ENCODE measurements at places on chromosomes 12 and 14. TPM values are rescaled to one million over a fixed set of nuclear protein-coding genes. Genes with fewer than 3 reads are reported as not detected.

PPFIBP1 gene
- 43.4 TPM for total RNA-seq

NEMF gene
- 61.2 TPM for total RNA-seq

RIN3 gene
- total RNA-seq, result 0.85 TPM

GRCh38 chr12:121792607-121793439, 665 bp downstream of the RHOF start:
- no peak for DNase-seq

DNA sequence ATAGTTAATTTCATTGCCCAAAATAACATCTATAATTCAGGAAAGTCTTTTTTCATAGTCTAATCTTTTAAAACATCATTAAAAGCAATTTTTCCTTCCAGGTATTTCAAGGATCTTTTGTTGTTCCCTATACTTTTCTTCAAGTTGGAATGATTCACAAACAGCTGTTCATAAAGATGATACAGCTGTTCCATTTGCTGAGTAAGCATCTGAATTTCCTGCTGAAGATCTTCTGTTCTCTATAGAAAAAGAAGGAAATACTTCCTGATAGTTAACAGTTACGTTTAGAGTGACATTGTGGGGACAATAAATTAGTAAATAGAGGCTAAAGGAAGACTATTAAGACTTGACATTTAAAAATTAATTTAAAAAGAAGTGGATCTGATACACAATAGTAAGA, 30.3 kb upstream of the ESR2 start:
- no peak for DNase-seq

- DNase-seq, result peak; percentile 65
These were observed 2.0 kb downstream of the PELI2 start for GRCh38 chr14:56120091-56120691.

GRCh38 chr14:72970058-72970630, 43.9 kb downstream of the DCAF4 start:
- DNase-seq, result no peak

DNA sequence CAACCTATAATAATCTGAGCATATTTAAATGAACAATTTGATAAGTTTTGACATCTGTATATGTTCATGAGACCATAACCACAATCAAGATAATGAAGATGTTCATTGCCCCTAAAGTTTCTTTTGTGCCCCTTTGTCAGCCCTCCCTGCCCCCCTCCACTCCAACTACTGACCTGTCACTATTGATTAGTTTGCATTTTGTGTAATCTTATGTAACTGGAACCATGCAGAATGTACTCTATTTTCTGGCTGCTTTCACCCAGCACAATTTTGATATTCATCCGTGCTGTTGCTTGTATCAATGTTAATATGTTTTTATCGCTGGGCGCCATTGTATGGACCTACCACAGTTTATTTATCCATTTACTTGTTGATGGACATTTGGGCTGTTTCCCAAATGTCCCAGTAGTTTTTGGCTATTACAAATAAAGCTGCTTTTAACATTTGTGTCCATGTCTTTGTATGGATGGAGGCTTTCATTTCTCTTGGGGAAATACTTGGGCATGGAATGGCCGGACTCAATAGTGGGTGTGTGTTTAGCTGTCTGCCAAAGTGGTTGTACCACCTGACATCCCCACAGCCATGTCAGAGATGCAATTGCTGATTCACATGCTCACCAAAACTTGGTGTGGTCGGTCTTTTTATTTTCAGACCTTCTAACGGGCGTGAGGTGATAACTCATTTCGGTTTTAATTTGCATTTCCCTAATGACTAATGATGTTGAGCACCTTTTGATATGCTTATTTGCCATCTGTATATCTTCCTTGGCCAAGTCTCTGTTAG, 38.9 kb downstream of the EML1 start:
- no peak for DNase-seq
